Mucosa of gallbladder (tissue), 1 donor: ENCODE measurements at places on chromosomes 6 and 20.

- no peak for DNase-seq
These were observed 22.6 kb downstream of the NEDD9 start for GRCh38 chr6:11209906-11210305.

DNA sequence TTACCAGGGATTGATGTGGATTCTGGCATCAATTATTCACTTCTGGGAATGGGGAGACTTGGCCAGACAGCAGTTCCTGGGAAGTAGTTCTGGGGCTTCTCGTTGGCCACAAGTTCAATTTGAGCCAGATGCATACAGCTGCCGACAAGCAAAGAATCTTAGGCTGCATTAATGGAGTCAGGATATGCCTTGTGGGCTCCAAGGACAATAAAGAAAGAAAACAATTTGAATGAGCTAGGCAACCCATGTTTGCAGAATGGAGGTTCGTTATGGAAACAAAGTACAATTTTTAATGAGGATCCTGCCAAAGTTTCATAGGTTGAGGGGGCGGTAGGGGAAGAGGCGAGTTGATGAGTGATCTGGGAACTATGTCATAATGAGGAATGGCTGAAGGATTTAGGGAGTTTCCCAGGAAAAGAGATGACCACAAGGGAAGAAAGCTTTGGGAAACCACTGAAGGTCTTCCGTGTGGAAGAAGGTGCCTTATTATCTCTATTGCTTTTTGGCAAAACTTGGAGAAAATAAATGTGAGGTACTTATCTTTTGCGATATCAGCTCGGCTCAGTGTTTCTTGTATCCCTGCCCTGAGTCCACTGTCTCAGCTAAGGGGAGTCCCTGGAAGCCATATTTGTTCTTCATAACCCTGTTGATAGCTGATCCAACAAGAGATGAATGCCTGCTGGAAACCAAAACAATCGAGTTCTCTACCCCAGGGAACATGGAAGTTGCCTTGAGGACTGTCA is 181.0 kb upstream of the ZNF217 start:
- DNase-seq: no peak

- no peak for DNase-seq
These were observed 152.7 kb downstream of the LY86 start for GRCh38 chr6:6741264-6741663.

DNA sequence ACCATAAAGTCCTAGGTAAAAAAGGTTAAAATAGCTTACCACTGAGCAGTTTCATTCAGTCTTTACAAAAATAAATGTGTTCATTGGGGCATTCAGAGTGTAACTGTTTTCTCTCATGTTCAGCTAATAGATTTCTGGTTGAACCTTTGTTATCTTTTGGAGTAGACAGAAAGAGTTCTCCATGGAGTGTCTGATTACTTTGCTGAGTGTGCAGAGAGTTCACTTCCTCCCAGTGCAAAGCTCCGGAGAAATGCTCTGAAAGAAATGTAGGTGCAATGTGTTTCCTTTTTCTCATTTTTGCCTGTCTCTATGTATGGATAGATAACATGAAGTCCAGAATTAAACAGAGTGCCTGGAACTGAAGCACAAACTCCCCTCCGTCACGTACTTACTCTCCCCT is 52.6 kb downstream of the JAG1 start:
- DNase-seq: no peak

DNA sequence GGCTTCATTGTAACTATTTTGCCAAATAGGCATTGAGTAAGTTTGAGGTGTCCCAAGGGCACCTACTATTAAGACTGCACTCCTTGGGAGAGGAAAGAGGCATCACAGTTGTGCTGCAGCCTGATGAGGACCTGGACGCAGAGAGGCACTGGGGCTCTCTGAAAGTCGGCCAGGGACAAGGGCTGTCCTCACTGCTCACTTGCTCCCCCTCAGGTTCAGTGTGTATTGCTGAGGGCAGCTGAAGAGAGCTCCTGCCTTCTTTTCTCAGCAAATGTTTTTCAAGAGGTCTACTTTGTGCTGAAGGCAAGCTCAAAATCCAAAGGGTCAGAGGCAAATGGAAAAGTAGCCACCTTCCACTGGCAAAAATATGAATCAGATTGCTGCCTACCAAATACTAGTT is 331.8 kb downstream of the RIMS1 start:
- peak; percentile 32 for DNase-seq

- no peak for DNase-seq
These were observed 60.4 kb upstream of the SNX9 start for GRCh38 chr6:157762636-157763035.

DNA sequence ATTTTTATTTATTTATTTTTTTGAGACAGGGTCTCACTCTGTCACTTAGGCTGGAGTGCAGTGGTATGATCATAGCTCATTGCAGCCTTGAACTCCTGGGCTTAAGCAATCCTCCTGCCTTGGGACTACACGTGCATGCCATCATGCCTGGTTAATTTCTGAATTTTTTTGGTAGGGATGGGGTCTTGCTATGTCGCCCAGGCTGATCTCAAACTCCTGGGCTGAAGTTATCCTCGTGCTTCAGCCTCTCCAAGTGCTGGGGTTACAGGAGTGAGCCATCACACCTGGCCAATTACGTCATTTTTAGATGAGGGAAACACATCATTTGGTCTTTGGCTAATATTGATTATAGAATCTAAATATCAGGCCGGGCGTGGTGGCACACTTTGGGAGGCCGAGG is 32.1 kb downstream of the SOX4 start:
- DNase-seq: no peak

- DNase-seq: no peak
These were observed 61.2 kb downstream of the PCSK2 start for GRCh38 chr20:17287998-17288397.

DNA sequence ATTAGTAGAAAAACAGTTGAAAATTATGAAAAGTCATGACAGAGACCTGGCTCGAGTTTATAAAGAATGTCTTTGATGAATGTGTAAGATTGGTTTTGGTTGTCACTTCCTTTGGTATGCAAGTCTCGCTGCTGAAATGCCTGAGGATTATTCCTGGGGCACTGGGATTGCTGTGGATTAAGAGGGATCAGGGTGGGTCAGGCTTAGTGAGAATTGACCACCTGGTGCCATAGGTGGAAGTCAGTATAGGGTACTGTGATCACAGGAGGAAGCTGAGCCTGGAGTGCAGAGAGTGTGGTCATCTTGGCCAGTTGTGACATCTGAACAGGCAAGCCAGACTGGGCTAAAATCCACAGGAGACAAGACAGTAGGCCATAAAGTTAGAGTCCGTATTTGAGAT is 34.9 kb downstream of the CEP43 start:
- DNase-seq: no peak

GRCh38 chr20:23193801-23194384 is 107.8 kb upstream of the CD93 start:
- no peak for DNase-seq

DNA sequence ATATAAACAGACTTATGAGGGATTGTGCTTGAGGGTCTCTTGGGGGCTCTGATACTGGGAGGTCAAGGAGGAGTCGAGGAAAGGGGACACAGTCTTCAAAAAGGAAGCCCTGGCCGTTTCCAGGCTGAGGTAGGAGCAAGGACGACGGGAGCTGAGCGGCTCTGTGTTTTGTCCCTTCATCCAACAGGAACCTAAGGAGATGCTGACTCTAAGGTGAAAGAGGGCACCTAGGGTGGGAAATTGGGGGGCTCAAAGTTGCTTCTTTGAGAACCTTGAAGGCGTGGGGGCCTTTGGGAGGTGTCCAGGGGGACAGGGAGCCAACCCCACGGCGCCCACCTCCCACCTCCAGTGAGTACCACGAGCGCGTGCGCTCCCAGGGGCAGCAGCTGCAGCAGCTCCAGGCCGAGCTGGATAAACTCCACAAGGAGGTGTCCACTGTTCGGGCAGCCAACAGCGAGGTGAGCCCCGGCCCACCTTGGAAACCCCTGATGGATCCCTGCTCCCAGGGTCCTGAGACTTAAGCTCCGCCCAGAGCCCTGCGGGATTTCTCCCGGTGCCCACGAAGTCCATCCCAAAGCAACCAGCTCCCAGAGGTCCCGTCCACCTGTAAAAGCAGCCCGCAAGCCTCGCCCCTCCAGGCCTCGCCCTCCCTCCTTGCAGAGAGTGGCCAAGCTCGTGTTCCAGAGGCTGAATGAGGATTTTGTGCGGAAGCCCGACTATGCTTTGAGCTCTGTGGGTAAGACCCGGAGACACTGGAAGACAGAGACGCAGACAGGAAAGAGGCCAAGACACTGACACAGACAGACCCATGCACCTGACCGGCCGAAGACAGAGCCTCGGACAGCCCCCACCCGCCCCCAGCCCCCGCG is 2.9 kb downstream of the SPAG4 start:
- no peak for DNase-seq

- DNase-seq: no peak
These were observed 175.3 kb upstream of the RIN2 start for GRCh38 chr20:19582782-19583181.

DNA sequence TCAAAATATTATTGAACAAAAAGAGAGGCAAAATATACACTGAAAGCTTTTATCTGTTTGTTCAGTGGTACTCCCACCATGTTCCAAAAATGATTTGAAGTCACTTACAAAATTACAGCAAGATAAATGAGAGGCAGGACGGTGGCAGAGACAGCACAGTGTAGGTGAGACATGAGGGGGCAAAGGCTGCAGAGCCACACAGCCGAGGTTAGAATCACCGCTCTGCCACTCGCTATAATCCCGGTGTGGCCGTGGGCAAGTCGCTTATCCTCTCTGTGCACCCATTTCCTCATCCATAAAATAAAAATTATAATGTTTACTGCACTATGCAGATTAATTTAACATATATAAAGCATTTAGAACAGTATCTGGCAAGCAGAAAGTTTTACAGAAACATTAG is 140.1 kb upstream of the BEND6 start:
- DNase-seq: no peak

DNA sequence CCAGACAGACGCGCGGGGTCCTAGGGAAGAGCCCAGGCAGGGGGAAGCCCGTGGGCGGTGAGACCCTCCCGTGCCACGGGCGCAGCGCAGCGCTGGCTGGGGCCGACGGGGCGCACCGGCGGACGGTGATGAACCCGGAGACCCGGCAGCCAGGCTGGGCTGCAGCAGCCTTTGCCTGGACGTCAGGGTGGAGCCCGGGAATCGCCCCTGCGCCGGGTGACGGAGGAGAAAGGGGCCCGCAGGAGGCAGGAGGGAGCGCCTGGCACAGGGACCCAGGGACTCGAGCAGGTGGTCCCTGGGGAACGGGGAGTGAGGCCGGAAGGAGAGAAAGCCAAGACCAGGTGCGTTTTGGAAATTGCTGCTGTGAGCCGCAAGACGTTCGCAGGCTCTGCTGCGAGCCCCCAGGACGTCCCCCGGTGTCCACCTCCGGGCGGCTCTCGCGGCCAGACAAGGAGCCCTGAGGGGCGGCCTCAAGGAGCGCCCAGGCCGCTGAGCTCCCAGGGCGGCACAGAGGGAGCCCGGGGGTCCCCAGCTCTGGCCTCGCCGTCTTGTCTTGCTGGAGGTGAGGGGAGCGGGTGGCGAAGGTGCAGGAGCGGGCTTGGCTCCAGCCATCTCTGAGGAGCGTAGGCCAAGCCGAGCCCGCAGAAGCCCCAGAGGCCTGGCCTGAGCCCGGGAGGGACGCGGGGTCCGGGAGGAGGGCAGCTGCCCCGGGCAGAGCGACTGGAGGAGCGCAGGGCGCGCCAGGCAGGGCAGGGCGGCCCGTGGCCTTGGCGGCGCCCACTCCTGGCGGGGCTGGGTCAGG is 191.2 kb upstream of the PDE10A start:
- no peak for DNase-seq

DNA sequence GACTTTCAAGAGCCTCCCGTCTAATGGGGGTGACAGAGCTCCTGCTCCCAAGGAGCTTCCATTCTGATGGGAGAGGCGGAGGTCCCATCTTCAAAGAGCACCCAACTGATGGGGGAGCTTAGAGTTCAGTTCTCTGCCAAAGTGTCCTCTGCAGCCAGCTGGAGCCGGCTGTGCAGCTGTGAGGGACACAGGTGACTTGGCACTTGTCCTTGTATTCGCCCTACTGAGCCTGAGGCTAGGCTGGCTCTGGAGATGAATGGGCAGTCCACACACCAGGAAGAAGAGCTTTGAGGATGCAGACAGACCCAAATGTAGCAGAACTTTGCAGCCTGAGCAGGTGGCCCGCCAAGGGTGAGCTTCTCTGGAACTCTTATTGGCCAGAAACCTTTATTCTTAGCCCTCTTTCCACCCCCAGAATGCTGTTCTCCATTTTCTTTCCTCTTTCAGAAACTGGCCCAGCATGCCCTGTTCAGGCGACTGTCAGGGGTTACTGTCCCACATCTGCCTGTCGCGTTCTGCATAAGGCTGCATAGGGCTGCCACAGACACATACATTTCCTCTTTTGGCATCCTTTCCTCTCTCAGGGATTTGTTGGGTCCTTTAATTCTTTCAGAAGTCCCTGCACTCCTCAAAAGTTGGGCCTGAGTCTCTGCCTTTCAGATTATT is 108.7 kb upstream of the LRFN2 start:
- DNase-seq: peak; percentile 57

DNA sequence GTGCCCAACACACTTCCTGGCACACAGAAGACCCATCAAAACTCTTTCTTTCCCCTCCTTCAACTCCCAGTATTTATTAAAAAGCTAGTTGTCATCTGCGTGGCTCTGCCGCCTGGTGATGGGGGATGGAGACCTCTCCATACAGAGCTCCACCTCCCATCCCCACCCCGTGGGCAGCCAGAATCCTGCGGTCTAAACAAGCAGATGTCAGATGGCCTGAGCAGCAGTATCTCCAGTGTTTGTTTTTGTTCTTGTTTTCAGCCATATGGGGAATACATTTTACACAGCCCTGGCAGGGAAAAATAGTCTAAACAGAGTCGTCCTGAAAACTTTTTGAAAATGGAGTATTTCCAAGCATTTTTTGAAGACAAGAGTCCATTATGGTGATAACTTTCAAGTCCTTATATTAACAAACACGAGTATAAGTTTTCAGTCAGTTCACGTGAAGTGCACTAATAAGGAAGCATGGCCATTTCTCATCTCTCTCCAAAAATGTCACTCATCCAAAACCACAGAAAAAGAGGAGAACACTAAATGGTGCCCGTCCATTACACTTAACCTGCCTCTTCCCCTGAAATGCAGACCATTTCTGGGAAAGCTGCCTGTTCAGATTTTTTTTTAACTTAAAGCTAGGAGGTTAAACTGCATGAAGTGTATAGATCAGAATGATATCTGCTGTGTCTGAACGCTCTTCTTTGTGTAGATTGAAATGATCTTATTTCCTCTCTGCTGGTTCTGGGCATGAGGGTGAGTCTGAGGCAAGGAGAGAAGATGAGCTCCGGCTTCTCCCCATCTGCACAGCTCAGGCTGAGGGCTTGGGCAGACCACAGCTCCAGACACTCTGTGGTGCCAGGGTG is 91.0 kb downstream of the TCP11 start:
- DNase-seq: peak; percentile 50

GRCh38 chr20:36468149-36469000 is 72.9 kb upstream of the MYL9 start:
- no peak for DNase-seq

DNA sequence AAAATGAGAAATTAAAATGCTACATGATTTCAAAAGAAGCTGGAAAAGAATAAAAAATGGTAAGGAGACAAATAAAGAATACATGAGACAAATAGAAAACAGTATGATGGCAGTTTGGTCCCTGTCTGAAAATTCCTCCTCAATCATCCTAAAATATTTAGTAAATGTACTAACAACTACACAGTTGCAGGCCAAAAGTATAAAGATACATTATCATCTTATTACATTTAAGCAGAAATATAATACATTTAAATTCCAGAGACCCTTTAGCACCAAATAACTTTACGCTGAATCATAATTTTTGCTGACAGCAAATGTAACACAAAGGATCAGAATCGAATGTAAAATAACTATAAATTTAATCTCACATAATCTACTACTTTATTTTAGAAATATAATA is 4.4 kb downstream of the HMGCLL1 start:
- DNase-seq: no peak
